CD4-positive, alpha-beta memory T cell (primary cell): ENCODE measurements at places on chromosomes 6 and 20.

DNA sequence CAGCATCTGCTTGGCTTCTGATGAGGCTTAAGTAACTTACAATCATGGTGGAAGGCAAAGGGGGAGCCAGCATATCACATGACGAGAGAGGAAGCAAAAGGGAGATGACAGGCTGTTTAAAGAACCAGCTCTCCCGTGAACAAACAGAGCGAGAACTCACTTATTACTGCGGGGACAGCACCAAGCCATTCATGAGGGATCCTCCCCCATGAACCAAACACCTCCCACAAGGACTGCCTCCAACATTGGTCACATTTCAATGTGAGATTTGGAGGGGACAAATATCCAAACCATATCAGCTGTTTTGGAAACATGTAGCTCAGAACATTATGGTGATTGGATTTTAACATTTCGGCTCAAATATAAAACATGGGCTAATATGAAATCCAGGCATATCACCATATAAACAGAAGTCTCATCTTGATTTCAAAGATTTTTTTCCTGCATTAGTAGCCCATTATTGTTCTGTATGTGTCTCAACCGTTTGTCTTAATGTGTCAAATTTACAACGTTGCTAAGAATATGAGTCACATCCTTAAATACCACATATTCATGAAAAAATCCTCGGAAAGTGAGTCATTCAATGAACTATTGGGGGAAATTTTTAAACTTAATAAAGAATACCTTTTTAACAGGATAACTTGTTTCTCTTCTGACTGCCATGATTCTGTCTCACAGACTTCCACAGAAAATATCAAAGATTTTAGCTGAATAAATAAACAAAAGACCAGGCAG lies 894.3 kb downstream of the TFAP2A start:
- no peak for DNase-seq

DNA sequence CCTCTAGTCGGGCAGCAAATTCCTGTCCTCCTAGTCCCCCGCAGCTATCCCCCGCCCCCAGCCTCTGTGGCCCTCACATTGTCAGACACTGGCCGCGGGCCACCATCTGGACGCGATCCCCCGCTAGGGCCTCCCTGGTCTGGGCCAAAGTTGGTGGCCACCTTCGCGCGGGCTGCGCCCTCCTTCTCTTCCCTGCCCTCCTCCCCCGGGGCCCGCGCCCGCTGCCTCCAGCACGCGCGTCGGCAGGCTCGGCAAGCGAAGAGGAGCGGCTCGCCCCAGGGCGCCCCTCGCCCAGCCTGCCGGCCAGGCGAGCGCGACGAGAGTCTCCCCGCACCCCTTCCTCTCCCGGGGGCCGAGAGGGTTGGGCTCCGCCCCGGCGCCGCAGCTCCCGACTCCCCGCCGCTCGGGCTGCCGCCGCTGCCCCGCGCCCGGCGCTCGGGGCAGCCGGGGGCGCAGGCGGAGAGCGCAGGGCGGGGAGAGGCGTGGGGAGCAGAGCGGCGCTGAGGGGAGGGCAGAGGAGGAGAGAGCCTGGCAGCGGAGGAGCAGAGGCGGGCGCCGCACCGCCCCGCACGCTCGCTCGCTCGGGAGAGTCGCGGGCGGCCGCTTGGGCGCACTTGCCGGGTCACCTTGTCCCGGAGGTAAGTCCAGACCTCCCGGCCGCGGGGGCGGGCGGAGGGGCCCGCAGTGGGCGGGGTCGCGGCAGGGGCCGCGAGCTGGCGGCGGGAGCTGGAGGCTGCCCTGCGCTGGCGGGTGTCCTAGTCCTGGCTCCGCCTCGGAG lies at the start of gene SYNDIG1:
TSS of gene SYNDIG1 (plus strand) at position 514 of the 778 bp plus-strand sequence. CDS start 73,469 bp downstream, outside the sequence.
- no peak for DNase-seq

DNA sequence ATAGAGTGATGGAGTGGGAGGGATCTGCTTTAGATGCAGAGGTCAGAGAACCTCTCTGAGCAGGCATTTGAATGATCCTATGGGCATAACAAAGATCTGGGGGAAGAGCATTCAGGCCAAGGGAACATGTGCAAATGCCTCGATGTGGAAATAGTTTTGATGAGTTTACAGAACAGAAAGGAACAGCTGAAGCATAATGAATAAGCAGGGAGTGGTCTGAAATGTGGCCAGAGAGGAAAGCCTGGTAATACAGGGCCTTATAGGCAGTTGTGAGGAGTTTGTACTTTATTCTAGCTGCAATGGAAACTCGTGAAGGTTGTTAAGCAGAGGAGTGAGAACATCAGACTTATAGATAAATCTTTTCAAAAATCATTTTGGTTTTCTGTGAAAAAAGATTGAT lies 33.0 kb upstream of the ME1 start:
- DNase-seq: no peak

DNA sequence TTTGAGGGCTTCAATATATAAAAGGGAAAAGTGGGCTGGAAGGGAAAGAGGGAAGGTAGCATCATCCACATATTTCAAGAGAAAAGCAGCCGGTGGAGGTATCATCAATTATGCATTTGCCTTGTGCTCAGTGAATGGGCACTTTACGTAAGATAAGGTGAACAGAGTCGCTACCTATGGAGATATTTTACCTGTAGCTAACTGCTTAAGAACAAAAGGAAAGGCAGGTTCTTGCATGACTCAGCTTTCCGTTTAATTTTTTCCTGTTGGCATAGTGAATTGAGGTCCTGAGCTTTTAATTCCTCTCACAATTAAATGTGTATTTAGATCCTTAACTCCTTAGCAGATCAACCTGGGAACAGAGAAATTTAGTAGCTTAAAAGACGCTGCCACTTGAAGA lies 25.5 kb upstream of the PLCB4 start:
- no peak for DNase-seq

DNA sequence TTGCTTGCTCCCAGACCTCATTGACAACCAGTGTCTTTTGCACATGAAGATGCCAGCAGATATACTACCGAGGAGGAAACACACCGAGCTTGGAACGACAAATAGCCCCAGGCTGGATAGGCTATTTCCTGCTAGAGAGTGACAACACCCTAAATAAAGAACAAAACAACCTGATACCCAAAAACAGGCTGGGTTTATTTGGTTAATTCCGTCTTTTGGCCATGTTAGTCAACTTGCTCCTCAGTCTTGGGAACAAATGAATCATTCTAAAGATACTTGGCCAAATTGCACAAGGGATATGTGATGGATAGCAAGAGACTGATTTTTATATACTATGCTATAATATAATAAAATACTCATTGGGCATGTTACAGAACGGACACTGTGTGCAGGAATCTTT lies 11.5 kb upstream of the MUC22 start:
- DNase-seq: no peak
